ENCODE measurements at places on chromosomes 1 and 21. TPM values are rescaled to one million over a fixed set of nuclear protein-coding genes. Genes with fewer than 3 reads are reported as not detected.

The CEP104 gene
- 32.2 TPM for total RNA-seq

The DPT gene
- total RNA-seq, result 45.6 TPM

The ADAMTS5 gene
- total RNA-seq, result 3.0 TPM

The NUAK2 gene
- total RNA-seq, result 0.74 TPM

The DTL gene
- total RNA-seq, result 0.30 TPM

The C1orf52 gene
- 18.5 TPM for total RNA-seq

DNA sequence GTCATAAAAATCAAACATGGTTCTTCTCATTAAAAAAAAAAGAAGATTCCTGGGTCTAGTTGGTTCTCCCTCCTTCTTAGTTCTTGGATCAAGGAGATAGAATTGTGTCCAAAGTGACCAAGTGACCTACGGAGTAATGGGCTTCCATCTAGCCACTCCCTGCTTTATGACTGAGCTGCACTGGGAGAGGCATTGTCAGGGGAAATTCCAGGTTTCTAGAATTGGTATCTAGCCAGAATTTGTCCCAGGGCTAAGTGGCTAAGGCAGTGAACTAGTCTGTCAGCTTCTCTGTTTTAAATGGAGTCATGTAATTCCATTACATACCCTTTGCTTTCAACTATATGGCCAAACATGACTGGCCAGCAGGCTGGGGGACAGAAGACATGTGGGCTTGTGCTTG lies 40.1 kb upstream of the ERG start:
- no peak overlapping the region for H3K27ac ChIP-seq
- no peaks in the 10 kb centered on the region for H3K4me1 ChIP-seq
- DNase-seq, result no peak
- H3K27me3 ChIP-seq, result peaks cover 5% of the 10 kb centered on the region
- H3K4me3 ChIP-seq, result no peak overlapping the region

DNA sequence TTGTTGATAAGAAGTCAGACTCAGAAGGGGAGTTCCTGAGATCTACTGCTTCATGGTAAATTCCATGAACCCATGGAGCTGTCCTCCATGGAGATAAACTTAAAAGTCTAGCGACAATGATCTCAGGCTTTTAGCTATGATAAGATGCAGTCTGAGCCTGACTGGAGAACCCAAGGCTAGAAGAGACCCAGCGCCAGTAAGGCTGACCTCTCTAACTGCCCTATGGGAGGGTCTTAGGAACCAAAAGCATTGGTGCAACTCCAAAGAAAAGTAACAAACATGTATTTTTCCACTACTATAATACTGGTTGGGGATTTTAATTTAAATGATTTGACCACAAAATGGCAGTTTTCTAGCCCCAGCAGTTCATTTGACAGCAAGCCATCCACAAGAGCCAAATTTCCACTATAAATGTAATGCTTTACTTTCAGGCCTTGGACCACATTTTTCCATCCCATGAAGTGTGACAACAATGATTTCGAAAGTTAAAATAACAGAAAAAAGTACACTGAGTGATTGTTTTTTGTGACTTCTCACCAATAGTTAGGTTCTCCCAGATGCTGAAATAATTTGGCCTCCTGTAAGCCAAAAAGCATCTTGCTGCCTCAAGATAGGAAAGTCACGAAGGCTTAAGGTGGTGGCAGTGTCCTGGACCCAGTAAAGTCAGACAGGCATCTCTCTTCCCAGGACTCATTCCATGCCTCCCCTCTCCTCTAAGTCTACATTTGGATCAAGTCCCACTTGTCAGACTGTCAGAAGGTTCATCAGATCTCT lies 43.1 kb upstream of the EXOSC10 start:
- H3K36me3 ChIP-seq, result peaks cover 76% of the 10 kb centered on the region
- H3K4me1 ChIP-seq, result peaks cover 41% of the 10 kb centered on the region
- no peak overlapping the region for H3K4me3 ChIP-seq
- no peak for DNase-seq
- peak overlapping the region; percentile 61 for H3K27ac ChIP-seq

GRCh38 chr21:35373998-35374397 lies 324.9 kb upstream of the RUNX1 start:
- no peak overlapping the region for H3K4me3 ChIP-seq
- peaks cover 19% of the 10 kb centered on the region for H3K27me3 ChIP-seq
- no peak overlapping the region for H3K27ac ChIP-seq

- H3K27ac ChIP-seq, result no peak overlapping the region
- H3K4me1 ChIP-seq, result peaks cover 13% of the 10 kb centered on the region
- H3K27me3 ChIP-seq, result no peaks in the 10 kb centered on the region
- DNase-seq, result no peak
- H3K4me3 ChIP-seq, result no peak overlapping the region
- H3K36me3 ChIP-seq, result no peaks in the 10 kb centered on the region
Observed at GRCh38 chr21:38303300-38303699, 46.5 kb downstream of the KCNJ15 start.

- H3K4me3 ChIP-seq, result no peak overlapping the region
- H3K27me3 ChIP-seq, result peaks cover 24% of the 10 kb centered on the region
- H3K4me1 ChIP-seq, result no peaks in the 10 kb centered on the region
- no peak for DNase-seq
Observed at GRCh38 chr1:182183606-182184005, 122.1 kb upstream of the ZNF648 start.

- H3K36me3 ChIP-seq, result no peaks in the 10 kb centered on the region
- no peak for DNase-seq
- H3K4me3 ChIP-seq, result no peak overlapping the region
Observed at GRCh38 chr21:36065497-36066036, 4.3 kb upstream of the CBR1 start.

- H3K4me1 ChIP-seq, result peaks cover 19% of the 10 kb centered on the region
- H3K27me3 ChIP-seq, result peaks cover 4% of the 10 kb centered on the region
- no peaks in the 10 kb centered on the region for H3K36me3 ChIP-seq
- H3K4me3 ChIP-seq, result no peak overlapping the region
- no peak for DNase-seq
Observed at GRCh38 chr1:205962821-205963221, 19.6 kb upstream of the SLC26A9 start.

- no peak overlapping the region for H3K27ac ChIP-seq
- peaks cover 39% of the 10 kb centered on the region for H3K36me3 ChIP-seq
- no peaks in the 10 kb centered on the region for H3K27me3 ChIP-seq
- no peak for DNase-seq
- H3K4me3 ChIP-seq, result no peak overlapping the region
Observed at GRCh38 chr1:113630340-113631327, 128.7 kb downstream of the PHTF1 start.

GRCh38 chr21:43703035-43703880 lies 15.7 kb upstream of the PDXK start:
- peak overlapping the region; percentile 49 for H3K4me3 ChIP-seq
- H3K4me1 ChIP-seq, result peaks cover 28% of the 10 kb centered on the region
- H3K36me3 ChIP-seq, result no peaks in the 10 kb centered on the region
- H3K27ac ChIP-seq, result peak overlapping the region; percentile 90
- no peaks in the 10 kb centered on the region for H3K27me3 ChIP-seq
- DNase-seq, result peak; percentile 71

DNA sequence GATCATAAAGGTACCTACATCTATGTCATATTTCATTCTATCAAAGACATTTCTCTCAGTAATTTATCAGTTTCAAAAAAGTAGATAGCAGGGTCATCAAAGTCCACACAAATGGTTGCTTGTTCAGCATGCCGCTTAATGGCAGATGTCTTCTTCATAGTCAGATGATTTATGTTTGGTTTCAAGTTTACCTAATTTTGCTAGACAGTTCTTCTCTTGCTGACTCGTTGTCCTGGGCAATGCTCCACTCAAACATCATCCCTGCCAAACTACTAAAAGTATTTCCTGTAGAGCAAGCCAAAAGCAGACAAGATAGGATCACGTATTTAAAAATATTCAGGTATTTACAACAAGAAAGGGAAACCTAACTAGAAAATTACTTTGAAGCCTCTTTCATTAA lies 13.6 kb downstream of the NUP210L start:
- DNase-seq, result no peak
- H3K27me3 ChIP-seq, result no peaks in the 10 kb centered on the region
- no peaks in the 10 kb centered on the region for H3K36me3 ChIP-seq
- no peak overlapping the region for H3K4me3 ChIP-seq
- H3K27ac ChIP-seq, result no peak overlapping the region

DNA sequence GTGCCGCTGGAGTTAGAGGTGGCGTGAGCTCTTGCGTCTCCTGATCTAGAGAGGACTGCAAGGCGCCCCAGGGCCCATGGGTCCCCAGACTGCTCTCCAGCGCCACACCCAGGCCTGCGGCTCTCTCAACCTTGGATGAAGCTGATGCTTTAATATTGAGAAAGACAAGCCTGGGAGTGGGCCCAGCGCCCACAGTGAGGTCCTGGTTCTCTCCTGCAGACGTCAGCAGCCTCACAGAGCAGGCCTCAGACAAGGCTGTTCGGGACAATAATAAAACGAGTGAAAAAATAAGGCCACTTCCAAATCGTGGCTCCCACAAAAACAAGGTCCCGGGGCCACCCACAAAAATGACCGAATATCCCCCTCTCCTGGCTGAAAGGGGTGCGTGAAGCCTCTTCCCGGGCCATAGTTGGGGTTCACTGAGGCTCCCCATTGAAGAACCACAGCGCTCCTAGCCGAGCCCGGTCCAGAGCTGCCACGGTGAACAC lies 6.0 kb upstream of the DNMT3L start:
- no peaks in the 10 kb centered on the region for H3K4me1 ChIP-seq
- H3K4me3 ChIP-seq, result no peak overlapping the region
- no peak for DNase-seq
- no peak overlapping the region for H3K27ac ChIP-seq
- peaks cover 11% of the 10 kb centered on the region for H3K27me3 ChIP-seq

GRCh38 chr21:36223451-36223850 lies 66.8 kb downstream of the DOP1B start:
- no peak for DNase-seq
- H3K4me1 ChIP-seq, result no peaks in the 10 kb centered on the region
- H3K4me3 ChIP-seq, result no peak overlapping the region
- H3K36me3 ChIP-seq, result peaks cover 82% of the 10 kb centered on the region
- no peak overlapping the region for H3K27ac ChIP-seq

DNA sequence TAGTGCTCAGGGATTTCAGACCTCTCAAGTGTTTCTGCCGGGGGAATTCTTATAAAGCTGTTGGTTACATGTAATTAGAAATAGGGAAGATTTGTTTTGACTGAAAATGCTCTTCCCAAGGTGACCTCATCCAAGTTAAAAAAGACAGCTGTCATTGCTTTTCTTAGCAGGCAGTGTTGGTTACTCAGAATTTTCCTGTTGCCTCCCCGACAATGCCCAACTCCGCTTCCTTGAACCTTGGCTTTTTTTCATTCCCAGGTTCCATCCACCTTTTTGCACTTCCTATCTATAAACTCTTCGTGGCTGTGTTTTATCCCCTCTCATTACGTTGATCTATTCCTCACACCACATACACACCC lies 825 bp upstream of the DPH5 start:
- peaks cover 44% of the 10 kb centered on the region for H3K4me1 ChIP-seq
- peak overlapping the region; percentile 78 for H3K4me3 ChIP-seq
- H3K27ac ChIP-seq, result peak overlapping the region; percentile 92
- DNase-seq, result no peak
- H3K27me3 ChIP-seq, result no peaks in the 10 kb centered on the region
- H3K36me3 ChIP-seq, result no peaks in the 10 kb centered on the region

GRCh38 chr1:60895701-60896100 lies 186.7 kb upstream of the NFIA start:
- peak overlapping the region; percentile 80 for H3K27ac ChIP-seq
- no peaks in the 10 kb centered on the region for H3K27me3 ChIP-seq
- no peak for DNase-seq
- H3K36me3 ChIP-seq, result no peaks in the 10 kb centered on the region

DNA sequence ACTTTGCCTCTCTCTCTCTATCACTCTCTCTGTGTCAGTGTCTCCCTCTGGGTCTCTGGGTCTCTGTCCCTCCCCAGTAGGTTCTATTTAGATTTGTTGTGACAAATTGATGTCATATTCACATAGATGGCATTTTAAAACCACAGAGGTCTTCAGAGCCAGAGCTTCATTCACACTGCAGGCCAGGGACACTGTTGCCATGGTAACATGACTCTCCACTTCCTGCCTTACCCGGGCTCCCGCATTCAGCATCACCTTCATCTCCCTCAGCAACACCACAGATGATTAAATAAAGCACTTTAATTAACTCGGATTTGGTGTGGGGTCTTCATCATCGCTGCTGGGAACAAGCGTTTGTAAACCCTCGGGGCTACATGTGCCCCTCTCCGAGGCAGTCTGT lies 132.6 kb downstream of the ETS2 start:
- DNase-seq, result no peak
- H3K4me3 ChIP-seq, result no peak overlapping the region
- peaks cover 4% of the 10 kb centered on the region for H3K4me1 ChIP-seq
- no peaks in the 10 kb centered on the region for H3K36me3 ChIP-seq

DNA sequence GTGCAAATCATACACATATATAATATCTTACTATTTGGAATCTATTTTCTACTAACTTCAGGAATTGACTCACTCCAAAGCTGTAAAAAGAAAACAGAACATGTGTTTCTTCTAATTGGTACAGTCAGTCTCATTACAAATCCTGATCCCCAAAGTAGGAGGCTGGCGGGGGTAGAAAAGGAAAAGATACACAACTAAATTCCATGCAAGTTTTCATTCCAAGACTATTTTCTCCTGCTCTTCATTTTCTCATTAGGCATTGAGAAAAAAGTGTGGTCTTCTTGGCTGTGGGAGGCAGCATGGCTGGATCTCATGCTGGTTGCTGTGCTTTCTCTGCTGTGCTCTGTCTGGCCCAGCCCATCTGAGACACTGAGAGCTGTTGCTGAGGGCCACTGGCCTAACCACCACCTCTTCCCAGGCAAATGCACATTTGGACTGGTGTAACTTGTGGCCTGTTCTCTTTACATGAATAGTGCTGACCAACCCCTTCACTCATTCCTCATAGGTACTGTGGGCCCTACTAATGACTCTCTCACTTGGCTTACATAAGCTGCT lies 1107.5 kb upstream of the B3GALT2 start:
- no peaks in the 10 kb centered on the region for H3K27me3 ChIP-seq
- H3K36me3 ChIP-seq, result no peaks in the 10 kb centered on the region
- H3K4me3 ChIP-seq, result no peak overlapping the region
- DNase-seq, result no peak
- no peaks in the 10 kb centered on the region for H3K4me1 ChIP-seq

DNA sequence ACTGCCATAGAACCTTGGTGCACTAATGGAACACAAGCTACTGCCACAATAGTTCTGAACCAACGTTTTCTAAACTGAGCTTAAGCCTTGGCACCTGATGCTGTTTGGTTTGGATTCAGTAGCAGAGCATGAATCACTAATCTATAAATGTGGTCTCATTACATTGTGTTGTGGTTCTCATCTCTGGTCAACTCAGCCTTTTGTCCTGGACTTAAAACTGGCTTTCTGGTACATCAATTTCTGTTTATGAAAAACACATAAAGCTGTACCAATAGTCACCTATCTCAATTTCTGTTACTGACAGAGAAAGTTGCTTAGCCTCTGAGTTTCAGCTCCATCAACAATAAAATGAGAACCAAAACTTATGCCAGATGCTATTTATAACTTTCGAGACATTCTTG lies 197.5 kb upstream of the KIAA0040 start:
- H3K36me3 ChIP-seq, result no peaks in the 10 kb centered on the region
- H3K4me3 ChIP-seq, result no peak overlapping the region
- no peak overlapping the region for H3K27ac ChIP-seq
- DNase-seq, result no peak

GRCh38 chr1:159598196-159598595 lies 10.6 kb downstream of the APCS start:
- no peak overlapping the region for H3K4me3 ChIP-seq
- no peaks in the 10 kb centered on the region for H3K36me3 ChIP-seq
- no peak overlapping the region for H3K27ac ChIP-seq
- H3K4me1 ChIP-seq, result no peaks in the 10 kb centered on the region

Measured in left ventricle myocardium inferior (tissue), 1 donor.